ENCODE measurements at places on chromosomes 13 and 19.

DNA sequence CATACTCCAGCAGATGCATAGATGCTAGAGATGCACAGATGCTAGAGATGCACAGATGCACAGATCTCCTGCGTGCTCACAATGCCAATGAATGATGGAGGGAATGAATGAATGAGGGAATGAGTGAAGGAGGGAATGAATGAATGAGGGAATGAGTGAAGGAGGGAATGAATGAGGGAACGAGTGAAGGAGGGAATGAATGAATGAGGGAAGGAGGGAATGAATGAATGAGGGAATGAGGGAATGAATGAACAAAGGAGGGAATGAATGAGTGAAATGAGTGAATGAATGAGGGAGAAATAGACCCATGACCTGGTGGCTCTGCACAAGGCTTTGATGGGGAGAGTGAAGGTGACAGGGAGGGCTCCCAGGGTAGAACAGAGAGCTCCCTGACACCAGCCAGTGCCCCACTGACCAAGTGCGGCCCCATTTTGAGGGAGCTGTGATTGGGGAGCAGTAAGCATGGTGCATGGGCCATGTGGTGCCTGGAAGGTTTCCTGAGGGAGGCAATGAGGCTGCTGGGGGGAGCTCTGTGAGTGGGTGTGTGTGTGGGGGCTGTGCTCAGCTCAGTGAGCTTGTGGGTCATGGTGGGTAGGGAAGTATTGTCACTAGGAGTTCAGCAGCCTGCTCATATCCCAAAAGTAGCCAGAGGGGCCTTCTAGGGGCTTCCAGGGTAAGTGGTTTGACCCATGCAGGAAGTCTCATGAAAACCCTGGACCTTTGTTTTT is 12.7 kb downstream of the SLC27A1 start:
- no peak for DNase-seq

- no peak for DNase-seq
Observed at GRCh38 chr13:57760951-57761350, 129.4 kb downstream of the PCDH17 start.

- DNase-seq, result no peak
Observed at GRCh38 chr13:33272531-33273124, 12.9 kb downstream of the STARD13 start.

- DNase-seq, result no peak
Observed at GRCh38 chr19:42919757-42920079, 2.0 kb upstream of the PSG6 start.

- DNase-seq, result no peak
Observed at GRCh38 chr13:44790289-44790688, 199.0 kb downstream of the NUFIP1 start.

GRCh38 chr19:1284979-1285736 is 515 bp upstream of the EFNA2 start:
- DNase-seq, result no peak

GRCh38 chr13:75220238-75220542 is 261.8 kb downstream of the TBC1D4 start:
- DNase-seq, result no peak

DNA sequence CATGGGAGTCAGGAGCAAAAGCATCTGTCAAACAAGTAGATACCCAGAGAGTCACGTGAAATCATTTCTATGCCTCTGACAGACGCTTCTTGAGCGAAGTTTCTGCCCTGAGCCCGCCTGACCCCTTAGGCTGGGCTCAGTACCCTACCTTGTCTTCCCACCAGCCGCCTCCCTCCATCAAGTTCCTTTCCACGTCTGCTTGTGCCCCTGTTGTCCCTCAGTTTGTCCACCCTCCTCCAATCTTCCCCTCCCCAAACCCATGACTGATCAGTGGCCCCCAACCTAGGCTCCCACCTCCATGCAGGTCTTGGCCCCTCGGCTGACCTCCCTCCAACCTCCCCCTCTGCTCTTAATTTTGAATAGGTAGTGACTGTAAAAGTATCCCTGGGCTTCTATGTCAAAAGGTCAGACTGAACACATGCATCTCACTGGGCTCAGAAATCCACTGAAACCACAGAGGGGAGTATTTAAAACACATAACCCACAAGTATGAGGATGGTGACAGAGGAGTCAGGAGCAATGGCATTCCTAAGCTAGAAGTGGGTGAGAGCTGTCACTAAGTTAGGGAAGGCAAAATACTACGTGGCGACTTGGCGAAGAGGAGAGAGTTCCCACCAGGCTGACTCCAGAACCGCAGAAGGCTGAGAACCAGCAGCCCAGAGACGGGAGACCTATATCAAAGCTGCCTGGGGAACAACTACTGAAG is 1.7 kb upstream of the ZNF446 start:
- no peak for DNase-seq

- no peak for DNase-seq
Observed at GRCh38 chr13:66887088-66887487, 343.0 kb downstream of the PCDH9 start.

DNA sequence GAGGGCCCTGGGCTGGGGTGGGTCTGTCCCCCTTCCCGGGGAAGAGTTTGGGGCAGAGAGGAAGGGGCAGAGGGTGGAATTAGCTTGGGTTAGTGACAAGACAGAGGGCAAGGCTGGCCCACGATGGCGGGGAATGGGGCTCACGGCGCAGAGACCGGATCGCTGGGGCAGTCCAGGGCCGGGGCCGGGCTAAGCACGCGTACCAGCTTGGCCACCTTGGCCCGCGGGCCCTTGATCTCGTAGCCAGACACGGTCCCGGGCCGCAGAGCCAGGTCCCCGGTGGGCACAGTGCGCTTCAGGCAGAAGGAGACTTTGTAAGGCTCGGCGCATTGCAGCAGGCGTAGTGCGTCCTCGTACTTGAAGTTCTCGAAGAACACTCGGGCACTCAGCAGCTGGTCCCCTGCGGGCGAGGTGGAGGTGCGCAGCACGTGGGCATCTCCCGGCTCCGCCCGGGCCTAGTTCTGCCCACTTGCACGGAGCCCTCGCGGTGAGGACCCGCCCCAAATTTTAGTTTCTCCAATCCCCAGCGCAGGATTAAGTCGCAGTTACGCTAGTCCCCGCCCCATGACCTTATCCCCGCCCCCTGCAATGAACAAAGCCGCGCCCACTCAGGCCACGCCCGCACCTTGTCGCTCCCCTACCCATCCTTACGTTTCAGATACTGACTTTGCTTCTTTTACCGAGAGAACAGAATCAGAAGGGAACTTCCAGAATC is 8.6 kb upstream of the HIPK4 start:
- DNase-seq, result no peak

- DNase-seq, result no peak
Observed at GRCh38 chr19:30521937-30522336, 149.8 kb downstream of the ZNF536 start.

- DNase-seq, result no peak
Observed at GRCh38 chr13:110268061-110268460, 38.9 kb downstream of the COL4A1 start.

GRCh38 chr13:44104197-44104490 is 224.4 kb downstream of the LACC1 start:
- no peak for DNase-seq
